ENCODE measurements at places on chromosomes 7 and 10.

DNA sequence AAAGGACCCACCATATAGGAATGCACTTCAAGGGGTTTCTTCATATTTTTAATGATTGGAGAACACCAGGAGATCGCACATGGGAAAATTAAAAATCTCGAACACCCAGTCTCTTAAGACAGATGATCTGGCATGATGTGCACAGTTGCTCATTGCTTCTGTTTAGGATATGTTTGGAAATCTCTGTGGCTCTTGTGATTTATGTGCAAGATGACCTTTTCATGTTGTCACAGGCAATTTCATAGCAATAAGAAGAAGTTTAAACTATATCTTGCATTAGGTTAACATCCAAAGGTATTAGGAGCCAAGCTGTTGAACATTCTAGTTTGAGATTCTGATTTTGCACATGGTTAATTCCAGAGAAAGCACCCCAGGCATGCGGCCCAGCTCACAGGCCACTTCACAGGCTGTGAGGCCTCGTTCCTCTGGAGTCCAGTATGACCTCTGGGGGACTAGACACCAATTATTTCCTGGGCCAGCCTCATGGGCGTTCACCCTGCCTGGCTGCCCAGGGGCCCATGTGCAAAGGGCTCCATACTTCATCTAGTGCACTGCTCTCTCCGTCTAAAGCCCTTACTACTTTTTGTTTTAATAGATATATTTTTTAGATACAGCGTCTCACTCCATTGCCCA, 28.4 kb downstream of the CAMK1D start:
- no peak for DNase-seq

- DNase-seq, result no peak
Observed at GRCh38 chr7:155257482-155258225, 40.0 kb upstream of the INSIG1 start.

GRCh38 chr7:158887594-158887993, 31.2 kb downstream of the DYNC2I1 start:
- DNase-seq, result no peak

DNA sequence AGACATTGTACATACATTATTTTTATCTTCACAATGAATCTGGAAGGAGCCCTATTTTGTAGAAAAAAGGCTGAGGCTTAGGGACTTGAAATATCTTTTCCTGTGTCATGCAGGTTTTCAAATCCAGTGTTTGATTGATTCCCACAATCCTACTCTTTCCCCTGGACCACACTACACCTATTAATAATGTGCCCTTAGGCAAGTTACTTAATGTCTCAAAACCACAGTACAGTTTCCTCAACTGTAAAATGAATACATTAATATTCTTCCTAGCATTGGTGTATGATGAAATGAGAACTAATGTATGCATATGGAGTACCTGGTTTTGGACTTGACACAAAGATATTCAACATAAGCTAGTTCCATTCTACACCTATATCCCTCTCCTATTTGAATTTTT, 313.3 kb upstream of the SP8 start:
- DNase-seq, result no peak

DNA sequence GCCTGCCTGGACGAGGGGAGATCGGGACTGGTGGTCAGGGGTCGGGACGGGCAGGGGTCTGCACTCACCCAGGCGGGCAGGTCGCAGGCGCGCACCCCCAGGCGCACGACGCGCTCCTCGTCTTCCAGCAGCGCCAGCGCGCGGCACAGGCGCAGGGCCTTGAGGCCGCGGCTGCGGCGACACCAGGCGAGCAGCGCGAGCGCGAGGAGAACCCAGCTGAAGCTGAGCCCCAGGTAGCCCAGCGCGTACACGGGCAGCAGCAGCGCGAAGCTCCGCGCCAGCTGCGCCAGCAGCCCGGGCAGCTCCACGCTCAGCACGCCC, 328 bp downstream of the ESYT2 start:
- DNase-seq, result no peak
